NCI-H460 (cell line): ENCODE measurements at places on chromosomes 3 and 15.

- DNase-seq = no peak
These were observed 151.9 kb downstream of the ADAMTS17 start for GRCh38 chr15:100189849-100190248.

DNA sequence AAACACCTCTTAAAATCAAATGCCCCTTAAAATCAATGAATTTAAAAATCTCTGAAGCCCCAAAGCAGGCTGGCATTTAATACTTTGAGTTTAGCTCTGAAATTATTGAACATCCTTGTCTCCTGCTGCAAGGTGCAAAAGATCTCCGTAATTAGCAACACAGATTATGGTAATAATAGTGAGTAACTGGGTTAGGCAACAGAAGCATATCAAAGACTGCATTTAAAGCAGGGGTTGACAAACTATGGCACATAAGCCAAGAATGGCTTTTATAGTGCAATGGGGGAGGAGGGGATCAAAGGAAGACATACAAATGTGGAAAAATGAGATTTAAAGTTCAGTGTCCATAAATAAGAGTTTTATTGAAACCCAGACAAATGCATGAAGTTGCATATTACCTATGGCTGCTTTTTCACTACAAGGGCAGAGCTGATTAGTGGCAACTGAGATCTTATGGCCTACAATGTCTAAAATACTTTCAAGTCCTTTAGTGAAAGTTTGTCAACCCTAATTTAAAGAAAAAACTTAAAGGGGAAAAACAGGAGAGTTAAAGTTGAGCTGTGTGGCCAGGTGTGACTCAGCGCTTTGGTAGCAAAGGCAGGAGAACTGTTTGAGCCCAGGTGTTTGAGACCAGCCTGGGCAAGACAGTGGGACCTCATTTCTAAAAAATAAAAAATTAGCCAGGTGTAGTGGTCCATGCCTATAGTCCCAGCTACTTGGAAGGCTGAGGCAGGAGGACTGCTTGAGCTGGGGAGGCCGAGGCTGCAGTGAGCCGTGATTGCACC is 157.6 kb downstream of the TBL1XR1 start:
- no peak for DNase-seq

DNA sequence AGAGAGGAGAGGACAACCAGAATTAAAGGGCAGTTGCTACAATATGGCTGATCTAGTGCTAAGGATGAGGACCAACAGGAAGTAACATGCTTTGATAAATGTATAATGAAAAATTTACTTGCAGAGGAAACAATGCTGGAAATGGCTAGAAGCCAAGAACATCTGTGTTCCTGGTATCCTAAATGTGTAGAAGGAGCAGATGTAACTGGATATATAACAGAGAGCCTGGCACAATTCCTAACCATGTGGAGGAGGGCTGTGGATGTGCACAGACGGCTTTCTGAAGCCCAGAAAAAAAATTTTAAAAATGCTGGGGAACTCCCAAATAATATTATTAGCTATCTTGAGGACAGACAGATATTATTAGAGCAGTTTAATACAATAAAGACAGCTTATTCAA is 159.4 kb upstream of the GBE1 start:
- no peak for DNase-seq

DNA sequence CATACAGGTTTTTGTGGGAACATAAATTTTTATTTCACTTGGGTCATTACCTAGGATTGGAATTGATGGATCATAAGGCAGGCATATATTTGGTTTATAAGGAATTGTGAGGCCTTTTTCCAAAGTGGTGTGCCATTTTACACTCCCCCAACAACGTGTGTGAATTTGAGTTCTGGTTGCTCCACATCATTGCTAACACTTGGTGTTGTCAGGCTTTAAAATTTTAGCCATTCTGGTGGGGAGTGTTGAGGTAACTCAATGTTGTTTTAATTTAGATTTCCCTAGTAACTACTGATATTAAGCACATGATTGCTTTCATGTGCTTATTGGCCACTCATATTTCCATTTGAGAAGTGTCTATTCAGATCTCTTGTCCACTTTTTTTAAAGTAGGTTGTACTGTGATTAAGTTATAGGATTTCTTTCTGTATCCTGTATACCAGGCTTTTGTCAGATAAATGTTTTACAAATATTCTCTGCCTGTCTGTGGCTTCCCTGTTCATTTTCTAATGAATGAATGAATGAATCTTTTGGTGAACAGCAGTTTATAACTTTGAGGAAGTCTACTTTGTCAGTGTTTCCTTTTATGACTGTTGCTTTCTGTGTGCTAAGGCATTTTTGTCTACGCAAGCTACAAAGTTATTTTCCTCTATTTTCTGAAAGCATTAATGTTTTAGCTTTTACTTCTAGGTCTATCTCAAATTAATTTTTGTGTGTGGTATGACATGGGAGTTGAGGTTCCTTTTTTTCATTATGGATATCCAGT is 17.9 kb upstream of the NR2C2 start:
- no peak for DNase-seq

GRCh38 chr3:51392355-51393133 is 1.5 kb downstream of the RBM15B start:
- DNase-seq = no peak

DNA sequence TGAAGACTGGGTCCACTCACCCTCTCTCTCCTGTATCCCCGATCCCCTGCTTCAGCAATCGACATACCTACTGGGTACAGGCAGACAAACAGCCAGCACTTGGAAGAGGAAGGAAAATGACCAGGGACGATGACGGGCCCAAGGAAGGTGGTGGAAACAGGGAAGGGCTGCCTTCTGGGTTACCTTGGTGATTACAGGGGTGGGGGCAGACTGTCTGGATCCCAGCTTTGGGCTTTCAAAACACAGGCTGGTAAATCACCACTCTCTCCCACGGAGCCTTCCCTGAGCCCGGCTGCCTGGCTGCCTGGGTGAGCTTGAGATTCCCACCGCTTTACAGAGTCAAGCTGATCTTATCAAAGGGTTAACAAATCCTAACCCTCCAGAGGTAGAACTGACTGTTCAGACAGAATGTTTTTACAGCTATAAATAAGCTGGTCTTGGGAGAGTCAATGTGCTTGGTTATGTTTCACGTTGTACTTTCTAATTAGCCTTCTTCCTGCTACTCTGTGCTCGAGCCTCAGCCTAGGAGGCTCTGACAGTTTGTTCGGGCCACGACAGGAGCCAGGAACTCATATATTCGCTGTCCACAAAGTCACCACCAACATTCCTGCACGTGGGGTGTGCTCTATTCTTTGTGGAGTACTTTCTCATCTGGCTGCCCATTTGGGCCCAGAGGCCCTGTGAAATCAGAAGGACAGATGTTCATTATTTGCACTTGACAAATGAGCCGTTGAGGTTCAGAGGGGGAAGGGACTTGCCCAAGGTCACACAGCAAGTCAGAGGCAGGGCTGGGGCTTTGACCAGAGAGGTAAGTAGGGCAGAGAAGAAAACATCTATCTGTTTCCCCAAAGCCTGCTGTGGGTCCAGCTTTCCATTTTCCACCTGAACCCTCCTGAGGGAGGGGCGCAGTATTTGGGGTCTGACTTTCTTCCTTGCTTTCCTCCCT is 63.5 kb downstream of the FEM1B start:
- no peak for DNase-seq

DNA sequence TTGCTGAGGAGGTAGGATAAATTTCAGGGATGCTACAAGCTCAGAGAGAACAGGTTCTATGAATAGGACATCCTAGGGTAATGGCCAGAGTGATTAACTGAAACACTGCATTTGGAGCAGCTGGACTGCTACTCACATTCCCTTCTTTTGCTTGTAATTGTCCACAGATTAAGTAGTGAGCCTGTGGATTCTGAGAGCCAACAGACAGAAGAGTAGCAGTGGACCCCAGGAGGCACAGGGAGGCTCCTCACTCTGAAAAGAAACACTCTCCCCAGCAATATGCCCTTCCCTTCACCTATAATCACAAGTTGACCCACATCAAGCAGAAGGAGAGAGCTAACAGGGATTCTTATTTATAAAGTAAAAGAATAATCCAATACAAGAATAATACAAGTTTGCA is 10.6 kb upstream of the RFX7 start:
- DNase-seq = no peak

DNA sequence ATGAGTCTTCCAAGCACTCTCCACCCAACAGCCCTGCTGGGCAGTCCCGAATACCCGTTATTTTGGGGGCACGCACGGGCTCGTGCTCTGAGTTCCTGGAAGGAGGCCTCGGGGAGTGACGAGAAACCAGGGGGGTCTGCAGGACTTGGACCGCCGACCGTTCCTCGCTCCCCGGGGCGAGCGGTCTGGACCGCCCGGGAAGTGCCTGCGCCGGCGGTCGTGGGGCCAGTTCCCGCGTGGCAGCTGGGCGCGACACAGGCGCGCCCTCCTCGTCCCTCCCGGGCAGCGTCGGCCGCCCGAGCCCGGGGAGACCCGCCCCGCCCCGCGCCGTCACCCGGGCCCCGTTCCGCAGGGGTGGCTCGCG is 387 bp downstream of the GNB4 start:
- DNase-seq = no peak

DNA sequence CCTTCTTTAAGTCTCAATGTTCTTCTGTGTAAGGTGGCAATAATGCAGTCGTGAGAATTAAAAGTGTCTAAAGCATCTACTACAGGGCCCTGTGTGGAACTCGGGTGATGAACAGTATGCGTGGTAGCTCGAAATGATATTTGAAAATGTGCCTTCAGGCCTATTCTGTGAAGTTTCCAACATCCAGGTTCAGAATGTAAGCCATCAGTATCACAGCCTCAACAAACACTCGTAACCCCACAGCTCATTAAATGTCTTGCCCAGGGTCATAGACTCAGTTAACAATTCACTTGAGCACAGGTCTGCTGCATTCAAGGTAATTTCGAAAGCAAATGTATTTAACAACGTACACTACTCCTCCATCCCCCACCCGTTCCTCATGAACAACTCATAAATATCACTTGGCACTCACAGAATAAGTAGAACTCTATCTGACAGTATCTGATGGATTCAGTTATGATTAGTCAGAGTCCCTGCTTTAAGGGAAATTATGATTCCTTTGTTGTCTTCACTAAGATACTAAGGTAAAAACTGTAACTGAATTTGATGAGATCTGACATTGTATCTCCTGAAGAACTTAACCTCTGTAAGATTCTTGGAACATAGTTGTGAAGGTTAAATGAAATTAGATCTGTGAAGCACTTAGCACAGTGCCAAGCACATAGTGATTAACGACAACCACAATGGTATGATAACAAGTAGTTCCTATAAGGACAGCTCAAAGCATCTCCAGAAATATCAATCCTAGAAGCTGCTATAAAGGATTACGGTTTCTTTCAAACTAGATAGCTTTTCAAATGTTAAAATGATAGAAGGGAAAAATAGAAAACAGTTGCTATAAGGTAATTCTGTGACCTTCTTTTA is 642.3 kb downstream of the TBL1XR1 start:
- DNase-seq = no peak

GRCh38 chr3:99909714-99910495 is 92.2 kb downstream of the CMSS1 start:
- DNase-seq = peak; percentile 12

- DNase-seq = no peak
These were observed 5.7 kb downstream of the THBS1 start for GRCh38 chr15:39586387-39587095.

- DNase-seq = no peak
These were observed 461 bp downstream of the COPB2 start for GRCh38 chr3:139388821-139389551.

GRCh38 chr3:193790086-193790990 is 197.3 kb downstream of the OPA1 start:
- no peak for DNase-seq

DNA sequence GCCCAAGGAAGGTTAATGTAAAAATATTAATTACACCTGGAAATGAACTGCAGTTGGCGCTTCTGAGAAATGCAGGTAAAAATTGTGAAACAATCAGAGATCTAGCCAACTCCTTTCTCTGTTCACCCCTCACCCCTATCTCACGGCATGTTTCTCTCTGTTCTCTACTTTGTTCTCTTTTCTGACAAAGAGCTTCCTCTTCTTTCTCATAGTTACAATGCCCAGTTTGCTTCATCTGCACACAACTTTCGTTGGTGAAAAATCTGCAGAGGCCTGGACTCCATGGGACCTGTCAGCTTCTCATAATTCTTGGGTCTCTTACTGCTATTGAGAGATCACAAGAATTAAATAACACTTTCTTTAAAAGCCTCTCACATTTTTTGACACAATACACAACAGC is 212.9 kb upstream of the LRRN1 start:
- DNase-seq = no peak

- no peak for DNase-seq
These were observed 4.6 kb upstream of the CX3CR1 start for GRCh38 chr3:39284457-39284881.

DNA sequence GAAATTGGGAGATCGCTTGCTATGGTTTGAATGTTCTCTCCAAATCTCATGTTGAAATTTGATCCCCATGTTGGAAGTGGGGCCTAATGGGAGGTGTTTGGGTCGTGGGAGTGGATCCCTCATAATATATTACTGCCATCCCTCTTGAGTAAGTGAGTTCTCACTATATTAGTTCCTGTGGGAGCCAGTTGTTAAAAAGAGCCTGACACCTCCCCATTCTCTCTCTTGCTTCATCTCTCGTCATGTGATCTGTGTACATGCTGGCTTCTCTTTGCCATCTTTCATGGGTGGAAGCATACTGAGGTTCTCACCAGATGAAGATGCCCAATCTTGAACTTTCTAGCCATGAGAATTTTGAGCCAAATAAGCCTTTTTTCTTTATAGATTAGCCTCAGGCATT is 43.0 kb upstream of the IL20RB start:
- no peak for DNase-seq

GRCh38 chr3:70342149-70342548 is 29.7 kb upstream of the MDFIC2 start:
- DNase-seq = no peak

- no peak for DNase-seq
These were observed 109.7 kb upstream of the SLC7A14 start for GRCh38 chr3:170695486-170696064.

DNA sequence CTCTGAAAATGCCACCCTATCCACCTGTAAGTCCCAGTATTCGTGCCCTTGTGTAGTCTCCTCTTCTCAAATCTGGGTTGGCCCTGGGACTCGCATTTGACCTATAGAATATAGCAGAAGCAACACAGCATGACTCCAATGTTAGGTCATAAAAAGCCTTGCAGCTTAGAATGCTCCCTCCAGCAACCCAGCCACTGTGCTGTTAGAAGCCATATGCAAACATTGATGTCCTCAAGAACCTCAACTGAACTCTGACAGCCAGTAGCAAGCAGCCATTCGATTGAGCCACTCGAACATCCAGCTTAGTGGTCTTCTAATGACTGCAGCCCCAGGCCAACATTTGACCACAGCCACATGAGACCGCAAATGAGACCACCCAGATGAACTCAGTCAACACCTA is 26.6 kb downstream of the MECOM start:
- DNase-seq = no peak

GRCh38 chr3:37144806-37145205 is 29.6 kb downstream of the LRRFIP2 start:
- no peak for DNase-seq

DNA sequence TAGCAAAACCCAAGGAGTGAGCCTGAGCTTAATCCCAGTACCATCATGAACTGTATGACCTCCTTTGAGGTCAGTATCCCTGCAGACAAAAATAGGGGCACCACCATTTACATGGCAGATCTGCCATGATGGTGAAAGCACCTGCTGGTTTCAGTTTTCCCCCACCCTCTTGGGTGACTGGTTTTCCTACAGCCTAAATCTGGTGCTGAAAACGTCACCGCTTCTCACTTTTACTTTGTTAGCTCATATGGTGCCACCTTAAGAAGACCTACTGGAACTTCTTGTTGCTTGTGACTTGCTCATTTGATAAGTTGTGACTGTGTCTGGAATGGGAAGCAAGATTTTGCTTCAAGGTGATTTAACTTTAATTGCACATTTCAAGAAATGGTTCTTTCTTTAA is 5.1 kb downstream of the PPP1R2 start:
- no peak for DNase-seq
